ENCODE measurements at places on chromosomes 3 and 15.

DNA sequence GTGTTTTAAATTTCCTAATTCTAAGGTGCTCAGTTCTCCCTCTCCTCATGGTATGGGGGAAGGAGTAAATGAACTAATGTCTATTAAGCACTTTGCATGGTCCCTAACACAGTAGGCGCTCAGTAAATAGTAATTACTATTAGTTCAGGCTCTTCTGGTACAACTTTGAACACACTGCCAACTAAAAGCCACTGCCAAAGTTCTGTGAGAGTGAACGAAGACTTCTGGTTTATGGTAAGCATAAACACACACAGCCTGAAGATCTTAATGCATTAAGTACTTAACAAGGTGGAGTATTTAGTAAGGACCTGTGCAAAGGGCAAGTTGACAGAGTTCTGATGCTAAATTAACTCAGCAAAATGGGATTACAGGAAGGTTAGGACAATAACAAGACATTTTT lies 24.7 kb downstream of the RARB start:
- DNase-seq, result no peak

GRCh38 chr3:178826435-178827123 lies 245.0 kb downstream of the ZMAT3 start:
- DNase-seq, result no peak

DNA sequence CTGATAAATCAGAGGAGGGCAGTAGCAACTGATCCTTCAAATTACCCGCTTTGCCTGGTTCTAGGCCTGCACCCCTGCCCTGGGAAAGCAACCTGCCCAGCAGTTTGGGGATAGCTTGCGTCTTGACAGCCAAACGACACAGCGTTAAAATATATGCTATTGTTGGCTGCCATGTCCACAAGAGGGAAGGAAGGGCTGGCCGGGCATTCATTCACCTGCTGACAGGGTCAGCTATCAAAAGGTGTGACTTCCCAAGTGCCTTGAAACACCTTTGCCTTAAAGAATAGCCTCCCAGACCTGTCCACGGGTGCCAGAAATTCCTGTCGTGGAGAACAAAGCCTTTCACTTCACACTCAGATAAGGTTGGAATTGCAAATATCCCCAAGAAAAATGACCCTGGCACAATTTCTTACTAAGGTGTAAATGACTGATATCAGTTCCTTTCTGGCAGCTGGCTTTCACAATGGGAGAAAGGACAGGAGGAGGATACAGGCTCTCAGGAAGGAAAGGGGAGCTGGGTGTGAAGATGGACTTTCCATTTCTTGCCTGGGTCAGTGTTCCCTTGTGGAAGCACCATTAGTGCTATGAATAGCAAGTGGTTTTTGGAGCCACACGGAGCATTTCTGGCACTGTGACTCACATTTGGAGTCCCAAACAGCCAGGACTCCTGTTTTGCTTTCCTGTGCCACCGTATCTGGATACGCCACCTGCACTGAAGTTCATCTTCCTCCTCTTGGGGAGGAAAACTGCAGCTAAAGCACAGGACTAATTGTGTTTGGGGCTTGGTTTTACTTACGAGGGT lies 19.2 kb downstream of the ALDH1A3 start:
- no peak for DNase-seq

- DNase-seq, result no peak
Measured at GRCh38 chr3:4849136-4849535, 130.1 kb upstream of the BHLHE40 start.

GRCh38 chr3:113227146-113227545 lies 15.8 kb downstream of the BOC start:
- no peak for DNase-seq

GRCh38 chr15:62603742-62604141 lies 438.7 kb upstream of the C2CD4B start:
- DNase-seq, result peak; percentile 88

- DNase-seq, result no peak
Measured at GRCh38 chr15:100043692-100044091, 298.1 kb downstream of the ADAMTS17 start.

GRCh38 chr3:46489875-46490274 lies 7.9 kb upstream of the RTP3 start:
- DNase-seq, result no peak
